SW 1271 (cell line): ENCODE measurements at places on chromosomes 13 and 19.

DNA sequence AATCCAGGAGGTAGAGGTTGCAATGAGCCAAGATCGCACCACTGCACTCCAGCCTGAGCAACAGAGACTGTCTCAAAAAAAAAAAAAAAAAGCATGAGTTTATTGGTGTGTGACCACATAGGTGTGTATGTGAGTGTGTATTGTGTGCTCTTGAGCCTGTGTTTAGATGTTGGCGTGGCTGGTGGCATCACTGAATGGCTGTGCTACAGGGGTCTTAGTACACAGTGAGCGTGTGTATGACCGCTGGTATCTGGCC lies 2.5 kb downstream of the SLC1A5 start:
- DNase-seq, result no peak

DNA sequence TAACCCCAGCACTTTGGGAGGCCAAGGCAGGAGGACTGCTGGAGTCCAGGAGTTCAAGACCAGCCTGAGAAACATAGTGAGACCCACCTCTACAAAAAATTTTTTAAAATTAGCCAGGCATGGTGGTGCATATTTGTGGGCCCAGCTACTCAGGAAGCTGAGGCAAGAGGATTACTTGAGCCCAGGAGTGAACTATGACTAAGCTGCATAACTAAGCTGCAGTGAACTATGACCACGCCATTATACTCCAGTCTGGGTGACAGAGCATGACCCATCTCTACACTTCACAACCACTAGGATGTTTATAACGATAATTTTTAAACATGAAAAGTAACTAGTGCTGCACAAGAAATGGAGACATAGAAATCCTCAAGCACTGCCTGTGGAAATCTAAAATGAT lies 352.7 kb upstream of the SGCG start:
- no peak for DNase-seq

DNA sequence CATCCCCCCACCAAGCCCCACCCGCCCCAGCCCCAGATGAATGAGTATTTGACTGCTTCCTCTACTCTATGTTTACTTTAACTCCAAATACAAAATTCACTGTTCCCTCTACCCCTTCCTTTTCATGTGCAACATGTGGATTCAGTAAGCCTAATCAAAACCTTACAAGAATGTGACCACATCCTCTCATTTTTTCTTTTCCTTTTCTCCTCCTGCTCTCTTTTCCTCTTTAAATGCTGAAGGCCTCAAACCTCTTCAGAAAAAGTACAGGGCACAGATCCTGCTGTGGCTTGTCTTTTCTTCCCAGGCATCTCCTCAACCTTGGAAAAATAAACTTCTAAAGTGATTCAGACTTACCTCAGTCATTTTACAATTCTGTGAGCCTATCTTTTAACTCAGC lies 119.0 kb downstream of the MYCBP2 start:
- no peak for DNase-seq

DNA sequence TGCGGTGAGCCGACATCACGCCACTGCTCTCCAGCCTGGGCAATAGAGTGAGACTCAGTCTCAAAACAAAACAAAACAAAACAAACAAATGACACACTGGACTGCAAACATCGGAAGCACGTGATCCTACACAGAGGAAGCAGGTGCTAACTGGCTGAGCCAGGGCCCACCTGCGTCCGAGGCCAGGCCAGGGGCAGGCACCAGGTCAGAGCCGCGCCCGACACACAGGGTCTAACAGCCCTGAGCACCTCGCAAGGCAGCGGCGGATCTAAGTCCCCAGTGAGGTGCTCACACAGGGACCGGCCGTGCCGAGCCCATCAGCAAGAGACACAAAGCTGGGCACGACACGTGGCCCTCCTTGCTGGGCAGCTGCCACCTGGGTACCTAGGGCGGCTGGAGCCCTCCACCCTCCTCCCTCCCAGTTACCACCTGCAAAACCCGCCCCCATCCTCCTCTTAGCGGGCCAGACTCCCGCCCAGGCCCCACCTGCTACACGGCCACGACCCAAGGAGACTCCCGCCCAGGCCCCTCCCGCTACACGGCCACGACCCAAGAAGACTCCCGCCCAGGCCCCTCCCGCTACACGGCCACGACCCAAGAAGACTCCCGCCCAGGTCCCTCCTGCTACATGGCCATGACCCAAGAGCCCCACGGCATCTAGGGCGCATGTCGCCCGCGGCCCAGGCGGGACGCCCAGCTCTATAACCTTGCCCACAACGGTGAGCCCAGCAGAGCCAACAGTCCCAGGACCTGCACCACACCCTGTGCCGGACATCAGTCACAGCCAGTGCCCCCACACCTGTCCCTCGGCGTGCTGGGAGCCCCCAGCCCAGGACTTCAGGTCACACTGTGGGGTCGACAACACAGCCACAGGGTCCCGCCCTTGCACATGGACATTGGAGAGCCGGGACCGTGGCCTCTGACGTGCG lies 15.6 kb downstream of the AP3D1 start:
- DNase-seq, result no peak

- DNase-seq, result no peak
Observed at GRCh38 chr13:44088991-44089413, 209.3 kb downstream of the LACC1 start.

GRCh38 chr19:38307076-38307475 lies 3.0 kb downstream of the C19orf33 start:
- DNase-seq, result no peak

GRCh38 chr19:36838784-36839324 lies 667 bp upstream of the ZNF790 start:
- DNase-seq, result no peak

- no peak for DNase-seq
Observed at GRCh38 chr13:99281811-99282263, 23.7 kb upstream of the GPR18 start.

GRCh38 chr19:4380254-4380727 lies 20.1 kb downstream of the SH3GL1 start:
- DNase-seq, result no peak

- no peak for DNase-seq
Observed at GRCh38 chr19:54630782-54631181, 498 bp downstream of the LILRB1 start.

DNA sequence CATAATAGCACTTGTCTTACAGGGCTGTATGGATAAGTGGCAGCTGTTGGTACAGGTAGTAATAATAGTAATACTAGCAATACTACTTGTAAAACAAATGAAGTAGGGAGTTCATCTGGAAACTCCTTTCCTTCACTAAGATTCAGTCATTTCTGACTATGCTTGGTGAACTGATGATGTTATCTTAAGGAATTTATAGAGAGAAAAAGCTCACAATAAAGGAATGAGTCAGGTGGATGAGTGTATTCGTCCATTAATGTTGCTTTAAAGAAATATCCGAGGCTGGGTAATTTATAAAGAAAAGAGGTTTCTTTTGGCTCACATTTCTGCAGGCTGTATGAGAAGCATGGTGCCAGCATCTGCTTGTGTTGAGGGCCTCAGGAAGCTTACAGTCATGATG lies 477.3 kb downstream of the KLF12 start:
- DNase-seq, result no peak

DNA sequence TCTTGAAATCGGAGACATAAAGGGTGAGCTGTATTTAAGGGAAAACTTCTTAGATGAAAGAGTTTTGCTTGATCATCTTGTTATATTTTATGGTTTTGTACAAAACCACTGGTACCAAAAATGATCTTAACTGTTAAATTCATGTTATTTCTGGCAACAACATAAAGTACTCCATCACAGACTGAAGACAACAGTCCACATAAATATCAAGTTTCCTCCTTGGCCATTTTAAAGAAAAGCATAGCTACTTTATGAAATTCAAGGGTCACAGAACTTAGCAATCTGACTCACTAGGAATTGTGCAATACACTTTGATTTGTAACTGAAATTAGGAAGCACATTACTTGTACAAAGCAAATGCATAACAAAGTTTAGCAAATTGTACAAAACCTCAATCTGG lies 66.3 kb downstream of the TBC1D4 start:
- DNase-seq, result no peak

GRCh38 chr13:71156550-71156949 lies 710.5 kb downstream of the DACH1 start:
- DNase-seq, result no peak

GRCh38 chr19:58521651-58522050 lies 2.0 kb upstream of the ZBTB45 start:
- DNase-seq, result no peak

- DNase-seq, result no peak
Observed at GRCh38 chr13:76790980-76791819, 95.0 kb downstream of the KCTD12 start.

DNA sequence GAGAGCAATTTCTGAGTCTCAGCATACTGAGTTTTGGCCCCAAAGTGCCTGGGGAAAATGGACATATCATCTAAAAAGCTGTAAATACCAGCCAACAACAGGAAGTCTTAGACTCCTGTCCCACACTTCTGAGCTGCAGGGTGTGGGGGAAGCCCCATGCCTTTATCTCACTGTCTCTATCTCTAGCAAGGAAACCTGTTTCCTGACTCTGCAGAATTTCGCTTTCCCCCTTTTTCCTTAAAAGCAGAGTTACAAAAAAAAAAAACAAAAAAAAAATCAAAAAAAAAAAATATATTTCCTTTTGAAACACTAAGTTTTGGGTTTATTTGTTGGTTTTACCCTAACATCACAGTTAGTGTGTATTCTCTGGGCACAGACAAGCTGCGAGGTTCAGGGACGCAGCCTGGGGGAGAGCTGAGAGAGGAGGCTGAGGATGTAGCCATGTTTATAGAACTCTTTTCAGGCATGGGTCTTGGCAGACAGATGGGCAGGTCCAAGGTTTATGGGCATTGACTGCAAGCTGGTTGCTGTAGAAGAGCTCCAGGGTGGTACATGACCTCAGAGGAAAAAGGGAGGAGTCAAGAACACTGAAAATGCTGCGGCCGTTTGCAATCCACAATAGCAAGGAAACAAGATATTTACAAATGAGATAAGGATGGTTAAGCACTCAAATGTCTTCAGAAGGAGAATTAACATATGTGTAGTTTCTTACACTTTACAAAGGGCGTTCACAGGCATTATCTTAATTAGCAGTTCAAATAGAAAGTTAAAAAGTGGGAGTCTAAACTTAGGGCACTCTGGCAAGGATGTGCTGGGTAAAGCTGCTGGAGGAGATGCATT lies 4.9 kb downstream of the MBNL2 start:
- DNase-seq, result no peak

DNA sequence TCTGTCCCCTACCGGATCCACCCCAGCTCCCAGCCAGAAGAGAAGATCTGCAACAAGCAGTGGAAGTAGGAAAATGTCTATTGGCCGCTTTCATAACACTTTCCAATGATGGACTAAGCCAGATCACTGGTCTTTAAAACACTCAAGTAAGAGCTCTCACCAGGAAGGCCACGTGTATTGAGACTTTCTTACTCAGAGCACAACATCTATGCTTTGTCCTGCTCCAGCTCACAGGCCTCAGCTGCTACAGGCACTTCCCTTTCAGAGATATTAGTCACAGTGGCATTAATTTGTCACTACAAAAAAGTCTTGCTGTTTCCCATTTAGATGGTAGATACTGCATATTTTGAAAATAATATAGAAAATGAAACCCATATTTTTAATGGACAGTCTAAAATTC lies 164.2 kb downstream of the ABCC4 start:
- no peak for DNase-seq

GRCh38 chr13:21717817-21718216 lies 46.9 kb downstream of the FGF9 start:
- no peak for DNase-seq

DNA sequence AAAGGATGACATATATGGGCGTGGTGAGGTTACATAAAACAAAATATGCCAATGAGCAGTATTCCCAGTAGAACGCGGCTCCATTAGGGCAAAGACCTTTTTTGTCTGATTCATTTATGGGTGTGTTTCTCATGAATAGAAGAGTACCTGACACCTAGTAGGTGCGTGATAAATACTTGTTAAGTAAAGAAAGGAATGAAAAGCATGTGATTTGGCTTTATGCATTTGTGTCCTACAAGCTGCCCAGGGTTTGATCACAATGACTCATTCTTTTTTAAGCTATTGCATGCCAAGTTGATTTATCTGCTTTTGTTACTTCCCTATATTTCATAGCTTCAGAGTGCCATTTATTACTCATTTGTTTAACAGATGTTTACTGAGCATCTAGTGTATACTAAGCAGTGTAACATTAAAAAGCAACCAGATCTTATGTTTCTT lies 19.1 kb upstream of the KCTD4 start:
- DNase-seq, result peak; percentile 60

DNA sequence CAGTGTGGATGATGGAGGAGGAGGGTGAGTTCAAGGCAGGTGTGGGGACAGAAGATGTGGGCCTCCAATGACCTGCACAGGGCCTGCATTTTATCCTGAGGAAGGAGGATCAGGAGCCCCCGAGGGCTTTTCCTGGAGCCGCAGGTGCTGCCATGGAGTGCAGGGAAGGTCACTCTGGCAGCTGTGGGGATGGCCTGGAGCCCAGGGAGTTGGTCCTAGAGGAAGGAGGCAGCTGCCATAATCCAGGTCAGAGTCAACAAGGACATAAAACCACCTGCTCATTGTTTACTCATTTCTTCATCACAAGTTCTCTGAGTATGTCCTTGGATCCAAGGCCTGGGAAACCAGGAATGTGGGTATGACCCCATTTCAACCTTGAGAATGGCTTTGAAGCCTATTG lies 87.2 kb downstream of the SCGB2B2 start:
- no peak for DNase-seq

GRCh38 chr19:41910240-41910991 lies 17.8 kb downstream of the ERFL start:
- DNase-seq, result no peak

- no peak for DNase-seq
Observed at GRCh38 chr13:24135674-24136300, 24.7 kb upstream of the SPATA13 start.

GRCh38 chr19:51688671-51689571 lies 4.2 kb upstream of the SPACA6 start:
- no peak for DNase-seq

GRCh38 chr13:41296879-41297646 lies 14.0 kb upstream of the NAA16 start:
- DNase-seq, result no peak

- DNase-seq, result peak; percentile 75
Observed at GRCh38 chr19:54096617-54097106, 3.9 kb downstream of the OSCAR start.

DNA sequence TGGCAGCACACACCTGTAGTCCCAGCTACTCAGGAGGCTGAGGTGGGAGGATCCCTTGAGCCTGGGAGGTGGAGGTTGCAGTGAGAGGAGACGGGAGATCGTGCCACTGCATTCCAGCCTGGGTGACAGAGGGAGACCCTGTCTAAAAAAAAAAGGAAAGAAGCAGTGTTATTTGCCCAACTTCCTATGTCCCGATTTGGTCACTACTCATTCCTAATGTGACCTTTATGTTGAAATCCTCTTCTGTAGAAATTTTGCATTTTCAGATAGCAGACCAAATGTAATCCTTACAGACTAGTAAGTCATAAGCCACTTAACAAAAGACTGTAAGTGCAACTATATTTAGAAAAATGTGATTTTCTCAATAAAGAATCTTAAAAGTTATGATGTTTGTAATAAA lies 18.2 kb upstream of the STK24 start:
- no peak for DNase-seq

GRCh38 chr13:20073775-20074174 lies 87.1 kb downstream of the GJA3 start:
- DNase-seq, result no peak

DNA sequence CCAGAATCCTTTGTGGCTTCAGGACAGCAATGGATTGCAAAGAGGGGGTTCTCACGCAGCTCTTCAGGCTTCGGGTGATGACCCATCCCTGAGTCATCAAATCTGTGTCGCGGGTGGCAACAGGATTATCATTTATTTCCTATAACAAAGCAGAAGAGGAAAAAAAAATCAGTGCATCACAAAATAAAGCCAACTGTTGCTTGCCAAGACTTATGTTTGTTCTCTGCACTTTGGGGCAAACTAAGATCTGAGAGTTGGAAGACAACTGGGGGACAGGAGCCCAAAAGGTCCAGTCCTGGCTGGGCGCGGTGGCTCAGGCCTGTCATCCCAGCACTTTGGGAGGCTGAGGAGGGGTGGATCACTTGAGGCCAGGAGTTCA lies 6.4 kb downstream of the GNA15 start:
- DNase-seq, result peak; percentile 90
